ENCODE measurements at places on chromosomes 13 and 19.

DNA sequence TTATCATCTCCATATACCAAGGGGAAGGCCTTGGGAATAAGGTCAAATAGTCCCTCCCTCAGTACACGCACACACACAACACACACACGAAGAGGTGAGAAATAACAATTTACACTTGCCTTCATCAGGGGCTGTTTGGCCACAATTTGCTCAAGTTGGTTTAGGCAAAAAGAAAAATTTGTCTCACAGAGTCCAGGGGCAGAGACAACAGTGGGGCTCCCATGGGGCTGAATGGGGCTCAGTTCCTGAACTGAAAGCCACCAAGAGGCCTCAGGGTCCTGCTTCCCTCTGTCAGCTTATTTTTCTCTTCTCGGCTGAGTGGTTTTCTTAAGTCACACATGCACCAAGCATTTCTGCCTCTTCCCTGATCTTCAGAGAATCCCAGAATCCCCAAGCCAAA lies 35.5 kb downstream of the PCDH8 start:
- DNase-seq, result no peak

- no peak for DNase-seq
Observed at GRCh38 chr19:52190487-52191293, 838 bp downstream of the PPP2R1A start.

- no peak for DNase-seq
Observed at GRCh38 chr13:101258071-101258470, 158.2 kb downstream of the NALCN start.

DNA sequence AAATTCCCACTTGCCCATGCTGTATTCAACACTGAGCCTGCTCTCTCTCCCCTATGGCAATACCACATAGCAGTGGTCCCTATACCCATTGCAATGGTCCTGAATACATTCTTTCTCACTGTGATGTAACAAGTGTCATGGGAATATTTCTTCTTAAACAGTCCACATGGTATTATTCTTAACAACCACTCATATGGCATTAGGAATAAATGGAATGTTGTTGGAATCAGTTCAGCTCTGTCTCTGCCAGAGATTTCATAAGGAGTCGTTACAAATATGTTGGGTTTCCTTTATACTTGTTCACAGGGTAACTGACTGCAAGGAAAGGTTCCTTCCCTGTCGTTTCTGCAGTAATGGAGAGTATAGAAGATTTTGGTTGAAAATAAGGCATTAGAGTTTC lies 128.3 kb upstream of the SPATA13 start:
- no peak for DNase-seq

GRCh38 chr19:43148233-43148632 lies 38.1 kb downstream of the PSG5 start:
- DNase-seq, result no peak

DNA sequence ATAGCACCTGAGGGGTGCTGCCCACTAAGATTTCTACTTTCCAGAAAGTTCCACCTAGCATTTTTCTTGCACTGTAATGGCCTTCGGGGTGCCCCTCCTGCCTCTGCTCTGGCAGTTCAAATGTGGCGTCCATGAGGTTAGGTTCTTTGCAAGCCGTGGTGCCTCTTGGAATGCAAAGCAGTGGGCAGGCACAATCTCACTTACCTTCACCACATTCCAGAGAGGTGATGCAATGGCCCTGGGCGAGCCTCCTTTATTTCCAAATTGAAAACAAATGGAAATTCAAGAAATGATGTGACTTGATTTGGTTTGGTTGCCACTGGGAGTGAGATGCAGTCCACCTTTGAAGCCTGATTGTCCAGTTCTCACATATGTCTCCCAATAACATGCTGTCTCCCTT lies 46.9 kb downstream of the FGF9 start:
- DNase-seq, result no peak

DNA sequence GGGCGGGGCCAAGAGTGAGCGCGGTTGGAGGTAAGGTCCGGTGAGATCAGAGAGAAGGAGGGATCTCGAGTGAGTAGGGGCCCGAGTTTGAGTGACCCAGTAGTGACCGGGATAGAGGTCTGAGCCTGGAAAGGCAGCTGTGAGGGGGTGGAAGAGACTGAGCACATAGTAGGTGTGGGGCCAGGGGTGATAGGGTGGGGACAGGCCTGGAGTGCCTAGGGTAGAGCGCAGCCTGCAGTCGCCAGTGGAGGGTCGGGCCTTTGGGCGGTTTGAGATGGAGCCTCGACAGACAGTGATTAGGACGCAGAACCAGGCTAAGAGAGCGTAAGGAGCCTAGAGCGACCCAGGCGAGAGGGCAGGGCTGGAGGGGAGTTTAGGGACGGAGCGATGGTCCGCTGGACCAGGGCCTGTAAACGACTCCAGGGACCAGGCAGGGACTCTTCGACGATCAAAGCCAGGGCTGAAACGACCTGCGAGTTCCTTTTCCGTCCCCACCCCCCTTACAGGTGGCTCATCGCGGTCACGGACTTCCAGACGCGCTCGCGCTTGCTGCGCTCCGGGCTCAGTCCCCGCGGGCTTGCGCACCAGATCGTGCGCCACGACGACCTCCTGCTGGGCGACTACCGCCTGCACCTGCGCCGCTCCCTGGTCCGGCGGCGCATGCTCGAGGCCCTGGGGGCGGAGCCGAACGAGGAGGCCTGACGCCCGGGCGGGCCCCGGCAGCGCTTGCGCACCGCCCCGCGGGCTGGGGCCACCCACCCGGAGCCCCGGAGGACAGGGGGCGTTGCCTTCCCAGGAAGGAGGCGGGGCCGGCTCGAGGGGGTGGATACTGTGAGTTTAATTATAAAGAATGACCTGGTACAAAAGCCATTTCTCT lies 9.4 kb downstream of the C19orf81 start:
- DNase-seq, result no peak

GRCh38 chr19:8338835-8339234 lies 4.2 kb downstream of the KANK3 start:
- DNase-seq, result no peak

- no peak for DNase-seq
Observed at GRCh38 chr19:55441692-55442321, 1.3 kb downstream of the SHISA7 start.

DNA sequence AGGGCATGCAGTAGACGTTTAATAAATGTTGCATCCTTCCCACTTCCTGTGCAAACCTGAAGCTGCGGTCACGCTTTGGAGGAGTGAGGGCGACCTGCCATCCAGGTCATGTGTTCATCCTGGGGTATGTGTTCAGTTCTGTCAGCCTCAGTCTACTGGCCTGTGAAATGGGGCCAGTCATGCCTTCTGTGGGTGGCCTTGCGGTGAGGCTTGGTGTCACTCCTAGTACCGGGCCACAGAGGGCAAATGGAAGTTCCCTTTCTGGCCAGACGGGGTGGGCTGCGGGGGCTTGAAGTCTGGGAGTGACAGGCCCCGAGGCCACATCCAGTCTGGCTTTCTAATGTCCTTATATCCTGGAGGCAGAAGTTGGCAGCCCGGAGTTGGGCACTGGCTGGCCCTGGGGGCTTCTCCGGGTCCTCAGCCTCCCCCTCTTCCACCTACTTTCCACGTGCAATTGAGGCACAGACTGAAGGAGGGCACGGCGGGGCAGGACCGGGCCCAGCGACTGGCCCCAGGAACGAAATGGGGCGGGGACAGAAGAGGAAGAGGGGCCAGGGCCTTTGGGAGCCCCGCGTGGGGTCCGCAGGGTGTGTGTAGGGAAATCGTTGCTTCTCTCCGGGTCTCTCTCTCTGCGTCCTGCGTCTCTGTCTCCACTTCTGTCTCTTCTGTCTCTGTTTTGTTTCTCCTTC lies 11.1 kb downstream of the PDE4A start:
- no peak for DNase-seq

GRCh38 chr19:281156-281853 lies 9.9 kb downstream of the PLPP2 start:
- DNase-seq, result no peak

DNA sequence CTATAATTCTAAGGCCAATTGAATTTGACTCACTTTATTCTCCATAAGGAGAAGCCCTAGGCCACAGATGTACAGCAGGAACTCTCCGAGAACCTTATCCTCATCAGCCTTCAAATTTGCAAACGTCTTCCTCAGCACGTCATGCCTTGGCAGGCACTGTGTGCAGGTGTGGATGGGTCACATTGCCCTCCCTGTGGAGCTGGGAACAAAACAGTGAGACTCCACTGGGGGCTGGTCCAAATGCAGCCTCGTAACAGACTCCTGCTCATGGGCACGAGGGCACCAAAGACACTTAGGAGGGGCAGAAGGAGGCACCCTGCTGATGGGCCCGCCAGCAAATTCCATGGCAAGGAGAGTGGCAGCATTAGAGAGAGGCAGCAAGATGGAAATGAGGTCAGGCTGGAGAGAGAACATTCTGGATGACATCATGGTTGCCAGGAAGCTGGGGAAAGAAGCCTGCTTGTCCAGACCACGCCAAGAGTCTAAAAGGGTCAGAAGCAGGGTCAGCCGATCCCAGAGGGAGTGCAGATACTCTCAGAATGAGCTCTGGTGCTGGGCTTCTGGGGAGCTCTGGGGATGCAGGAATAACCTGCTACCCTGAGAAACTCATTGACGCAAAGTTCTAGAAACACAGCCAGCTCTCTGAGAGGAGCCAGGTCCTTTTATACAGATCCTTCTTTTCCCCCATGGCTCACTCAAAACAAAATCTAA lies 242.2 kb downstream of the B3GLCT start:
- DNase-seq, result no peak

DNA sequence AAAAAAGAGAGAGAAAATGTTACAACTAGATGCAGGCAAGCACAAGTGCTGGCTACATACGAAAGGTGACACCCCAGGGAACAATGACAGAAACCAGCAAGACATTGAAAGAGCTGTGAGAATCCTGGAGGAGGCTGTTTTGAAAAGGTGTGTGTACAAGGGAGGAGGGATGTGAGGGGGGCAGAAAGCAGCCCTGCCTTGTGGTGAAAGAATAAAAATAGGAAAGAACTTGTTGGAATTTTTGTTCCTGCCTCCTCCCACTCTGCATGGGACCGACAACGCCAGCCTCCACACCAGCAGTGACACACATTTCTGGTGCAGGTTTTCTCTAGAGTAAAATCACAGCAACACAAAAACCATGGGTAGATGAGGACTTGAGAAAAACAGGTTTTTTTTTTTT lies 1258.6 kb downstream of the PCDH9 start:
- DNase-seq, result no peak

- DNase-seq, result no peak
Observed at GRCh38 chr13:26424181-26424580, 133.3 kb upstream of the WASF3 start.

- DNase-seq, result no peak
Observed at GRCh38 chr13:50617134-50617721, 226.3 kb downstream of the DLEU7 start.

DNA sequence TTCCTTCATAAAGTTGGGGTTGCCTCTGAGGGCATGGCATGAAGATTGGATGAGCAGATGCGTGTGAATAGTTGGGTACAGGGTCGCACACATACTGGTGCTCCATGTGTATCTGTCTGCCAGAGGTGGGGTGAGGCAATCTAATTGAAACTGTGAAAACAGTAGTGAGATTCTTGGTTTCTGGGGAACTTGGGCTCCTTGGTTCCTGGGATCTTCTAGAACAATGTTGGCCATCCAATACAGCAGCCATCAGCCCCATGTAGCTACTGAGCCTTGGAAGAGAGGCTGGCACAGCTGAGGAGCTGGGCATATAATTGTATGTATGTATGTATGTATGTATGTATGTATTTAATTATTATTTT lies 616 bp downstream of the FCHO1 start:
- DNase-seq, result no peak

GRCh38 chr13:110944121-110944967 lies 29.5 kb upstream of the ANKRD10 start:
- DNase-seq, result no peak

DNA sequence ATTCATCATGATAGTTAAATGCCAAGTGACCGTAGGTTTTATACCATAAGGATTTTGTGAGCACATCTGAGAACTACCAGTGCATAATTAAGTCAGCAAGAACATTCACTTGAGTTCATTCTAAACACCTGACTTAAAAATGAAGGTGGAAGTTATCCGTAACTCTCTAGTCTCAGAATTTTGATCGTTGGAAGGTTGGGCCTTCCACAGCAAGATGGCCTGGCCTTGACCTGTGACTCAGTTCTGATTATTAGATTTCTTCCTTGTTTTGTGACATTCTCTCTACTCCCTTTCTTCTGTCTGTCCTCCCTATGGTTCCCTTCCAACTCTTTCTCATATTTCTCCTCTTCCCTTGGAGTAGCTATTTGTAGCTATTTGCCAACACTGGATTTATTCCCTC lies 20.0 kb upstream of the WDFY2 start:
- no peak for DNase-seq

DNA sequence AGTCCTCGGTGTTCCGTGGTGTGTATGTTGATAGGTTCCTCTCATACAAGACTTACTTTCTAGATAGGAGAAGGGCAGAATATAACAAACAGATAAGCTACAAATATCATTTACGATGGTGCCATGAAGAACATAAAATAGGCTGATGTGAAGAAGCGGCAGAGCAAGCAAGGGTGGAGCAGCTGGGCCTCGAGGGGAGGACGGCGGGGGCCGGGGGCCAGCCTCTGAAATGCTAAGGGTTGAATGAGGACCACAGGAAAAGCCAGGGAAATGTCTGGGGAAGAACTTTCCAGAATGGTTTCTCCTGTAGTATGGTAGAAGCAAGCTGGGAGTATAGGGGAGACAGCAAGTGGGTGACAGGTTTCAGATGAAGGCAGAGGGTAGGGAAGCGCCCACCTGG lies 529.5 kb downstream of the LIG4 start:
- DNase-seq, result no peak

- no peak for DNase-seq
Observed at GRCh38 chr13:104297075-104297474, 1230.9 kb upstream of the SLC10A2 start.

- DNase-seq, result no peak
Observed at GRCh38 chr13:35964863-35965180, 166.4 kb downstream of the DCLK1 start.

GRCh38 chr13:39023316-39023715 lies 14.6 kb downstream of the PROSER1 start:
- no peak for DNase-seq

- no peak for DNase-seq
Observed at GRCh38 chr13:24863748-24864540, 100.0 kb downstream of the RNF17 start.

GRCh38 chr13:74929436-74929835 lies 552.5 kb downstream of the TBC1D4 start:
- no peak for DNase-seq

- no peak for DNase-seq
Observed at GRCh38 chr13:104737713-104738112, 1671.5 kb upstream of the SLC10A2 start.

DNA sequence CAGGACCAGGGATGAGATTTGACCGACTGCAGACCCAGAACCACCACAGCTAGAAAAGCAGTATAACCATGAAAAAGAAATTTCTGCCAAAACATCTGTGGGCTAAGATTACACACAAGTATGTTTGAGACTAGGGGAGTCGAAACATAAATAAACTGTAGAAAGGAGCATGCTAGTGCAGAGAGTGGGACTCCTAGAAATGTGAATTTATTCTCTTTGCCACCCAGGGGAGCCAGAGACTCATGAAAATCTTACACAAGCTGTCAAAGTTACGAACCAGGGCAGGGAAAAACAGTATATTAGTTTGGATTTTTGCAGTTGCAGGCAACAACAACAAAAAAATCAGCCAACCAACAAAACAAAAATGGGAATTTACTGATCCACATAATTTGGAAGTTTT lies 12.3 kb upstream of the HSPH1 start:
- no peak for DNase-seq

GRCh38 chr13:42035905-42036521 lies 12.4 kb upstream of the DGKH start:
- DNase-seq, result no peak
